Fibroblast of the aortic adventitia (primary cell): ENCODE measurements at places on chromosomes 6 and 20.

GRCh38 chr6:113487489-113488058 lies 369.6 kb upstream of the MARCKS start:
- DNase-seq = no peak

DNA sequence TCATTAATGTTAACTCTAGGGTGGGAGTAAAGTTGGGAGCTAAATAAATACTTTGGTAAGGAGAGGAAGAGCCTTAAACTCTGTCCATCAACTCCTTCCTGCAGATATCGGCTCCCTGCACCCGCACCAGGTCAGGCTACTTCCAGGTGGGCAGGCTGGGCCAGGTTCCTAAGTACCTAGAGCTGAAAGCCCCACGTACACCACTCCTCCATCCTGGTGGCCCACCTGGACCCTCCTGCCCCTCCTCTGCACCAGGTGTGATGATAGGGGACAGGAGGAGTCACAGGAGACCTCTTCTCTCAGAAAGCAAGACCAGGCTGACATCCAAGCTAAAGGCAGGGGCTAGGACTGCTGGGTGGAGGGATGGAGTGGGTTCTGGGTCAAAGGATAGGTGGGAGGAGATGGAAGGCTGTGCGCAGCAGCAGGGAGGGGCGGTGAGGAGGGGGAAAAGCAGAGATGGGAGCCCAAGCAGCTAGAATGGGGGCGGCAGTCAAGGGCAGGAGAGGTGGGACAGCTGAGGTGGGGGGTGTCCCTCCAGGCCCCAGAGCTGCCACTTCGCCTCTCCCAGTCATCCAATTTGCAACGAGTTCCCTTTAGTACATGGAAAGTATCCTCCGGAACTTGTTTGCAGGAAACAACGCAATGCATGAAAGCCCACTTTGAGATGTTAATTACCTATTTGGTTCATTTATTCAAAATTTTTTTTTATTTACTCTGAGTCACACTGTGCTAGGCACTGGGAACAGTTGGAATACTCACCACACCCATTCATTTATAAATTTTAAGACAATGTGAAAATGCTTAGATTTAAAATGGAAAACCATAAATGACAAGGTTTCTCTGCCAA lies 15.2 kb upstream of the TOX2 start:
- DNase-seq = no peak

DNA sequence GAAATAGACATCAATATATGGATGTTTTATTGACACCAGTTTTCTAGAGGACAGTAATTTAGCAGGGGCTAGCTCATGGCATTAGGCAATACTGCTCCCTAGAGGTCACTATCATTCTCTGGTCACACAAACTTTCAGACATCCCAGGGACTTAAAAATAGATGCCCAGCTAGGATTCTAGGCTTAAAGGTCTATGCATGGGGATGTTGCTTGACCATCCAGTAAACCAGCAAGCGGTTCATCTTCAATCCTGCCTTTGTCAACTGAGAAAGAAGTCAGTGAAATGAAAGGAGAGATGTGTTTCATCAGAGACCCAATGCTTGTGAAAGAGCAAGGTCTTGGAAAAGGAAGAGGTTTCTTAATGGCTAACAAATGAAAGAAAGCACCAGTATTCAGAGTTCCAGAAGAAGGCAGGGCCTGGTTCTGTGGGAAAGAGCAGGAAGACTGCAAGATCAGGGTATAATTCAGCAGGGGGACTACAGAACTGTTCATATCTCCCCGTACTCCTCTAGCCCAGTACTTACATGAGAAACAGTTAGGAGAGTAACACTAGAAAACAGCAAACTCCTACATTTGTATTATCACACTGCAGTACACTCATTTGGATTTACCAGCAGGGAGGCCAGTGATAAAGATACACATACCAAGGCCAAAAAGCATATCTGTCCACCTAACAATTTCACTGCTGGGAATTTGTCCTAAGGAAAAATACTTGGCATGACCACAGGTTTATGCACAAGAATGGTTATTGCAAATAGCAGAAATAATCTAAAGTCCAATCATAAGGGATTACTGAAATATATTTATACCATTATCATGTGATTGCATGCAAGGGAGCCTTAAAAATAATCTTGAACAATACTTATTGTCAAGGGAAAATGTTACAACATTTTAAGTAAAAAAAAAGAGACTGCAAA lies 151.4 kb upstream of the LAMA2 start:
- DNase-seq = peak; percentile 88

- no peak for DNase-seq
Observed at GRCh38 chr6:43310624-43311023, 2.0 kb upstream of the CRIP3 start.

- DNase-seq = no peak
Observed at GRCh38 chr6:128156321-128157111, 255.7 kb upstream of the THEMIS start.

DNA sequence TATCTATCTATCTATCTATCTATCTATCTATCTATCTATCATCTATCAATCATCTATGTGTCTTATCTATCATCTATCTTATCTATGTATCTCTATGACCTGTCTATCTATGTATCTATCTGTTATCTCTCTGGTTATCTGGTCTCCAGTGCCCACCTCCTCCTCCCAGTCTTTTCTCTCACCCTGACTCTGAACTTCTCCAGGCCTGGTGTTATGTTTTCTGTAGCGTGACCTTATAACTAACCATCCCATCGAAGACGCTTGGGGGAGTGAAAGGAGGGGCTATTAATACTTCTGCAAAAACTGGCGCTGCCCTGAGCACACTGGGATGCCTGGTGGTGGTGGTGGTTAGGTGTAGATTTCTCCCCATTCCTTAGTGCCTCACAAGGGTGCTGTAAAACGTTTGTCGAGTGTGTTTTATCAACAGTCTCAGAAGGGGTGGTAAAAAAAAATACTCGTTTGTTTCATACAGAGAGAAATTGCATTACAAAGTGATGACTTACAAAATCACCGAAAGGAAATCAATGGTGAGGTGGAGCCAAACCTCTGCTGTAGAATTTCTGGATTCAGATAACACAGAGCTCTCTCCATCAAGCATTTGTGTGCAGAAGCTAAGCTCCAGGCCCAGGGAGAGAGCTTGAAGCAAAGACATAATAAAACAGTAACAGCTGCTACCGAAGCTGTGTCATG lies 156.2 kb downstream of the BCAS1 start:
- peak; percentile 92 for DNase-seq

- no peak for DNase-seq
Observed at GRCh38 chr20:6673071-6673470, 94.4 kb upstream of the BMP2 start.

DNA sequence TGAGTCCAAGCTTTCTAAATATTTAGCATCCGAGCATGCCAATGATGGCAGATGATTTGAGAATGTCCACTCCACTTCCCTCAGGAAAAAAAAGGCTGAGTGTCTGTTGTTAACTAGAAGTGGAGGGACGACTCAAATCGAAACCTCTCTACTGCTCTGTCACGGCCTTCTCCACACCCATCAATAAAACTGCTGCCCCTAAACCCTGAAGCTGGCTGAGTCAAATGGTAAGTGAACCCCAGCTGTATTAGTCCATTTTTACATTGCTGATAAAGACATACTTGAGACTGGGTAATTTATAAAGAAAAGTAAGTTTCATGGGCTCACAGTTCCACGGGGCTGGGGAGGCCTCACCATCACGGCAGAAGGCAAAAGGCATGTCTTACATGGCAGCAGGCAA lies 707.0 kb downstream of the QKI start:
- no peak for DNase-seq

- peak; percentile 74 for DNase-seq
Observed at GRCh38 chr20:49595811-49596561, 28.0 kb upstream of the PTGIS start.

DNA sequence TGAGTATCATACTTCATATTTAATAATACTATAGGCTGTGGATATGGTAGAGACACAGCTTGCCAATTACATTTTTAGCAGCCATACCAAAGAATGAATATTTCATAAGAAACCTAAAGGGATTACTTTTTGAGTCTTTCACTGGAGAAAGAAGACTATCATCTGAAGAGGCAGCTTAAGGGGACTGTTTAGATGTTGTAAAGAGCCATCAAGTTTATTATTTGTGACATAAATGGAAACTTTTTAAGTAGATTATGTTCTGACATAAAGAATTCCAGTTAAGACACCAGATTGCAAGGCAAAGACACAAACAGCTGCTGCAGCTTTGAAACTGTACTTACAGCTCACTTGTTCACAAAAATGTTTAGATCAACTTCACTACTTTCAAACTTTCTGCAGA lies 429.4 kb downstream of the TFAP2A start:
- DNase-seq = no peak

DNA sequence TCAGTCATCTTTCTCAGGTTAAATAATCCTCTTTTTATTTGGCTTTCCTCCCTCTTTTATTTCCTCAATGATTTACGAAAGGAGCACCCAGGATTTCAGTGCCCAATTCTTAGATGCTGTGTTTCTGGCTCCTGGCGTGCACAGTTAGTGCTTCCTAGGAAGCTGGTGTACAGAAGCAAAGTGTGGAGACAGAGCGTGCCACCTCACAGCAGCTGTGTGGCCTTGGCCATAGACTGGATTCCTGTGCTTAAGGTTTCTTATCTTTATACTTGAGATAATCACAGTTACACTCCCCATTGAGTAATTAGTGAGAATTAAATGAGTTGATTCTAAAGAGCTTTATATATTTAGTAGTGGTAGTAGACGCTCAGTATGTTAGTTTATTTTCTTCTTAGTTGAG lies 39.7 kb upstream of the GJA1 start:
- DNase-seq = no peak
